Stimulated activated CD4-positive, alpha-beta T cell treated with anti-CD3 and anti-CD28 coated beads, Interleukin-1b, Interleukin-23, amount 100 ng/mL, for 48 hours (primary cell): ENCODE measurements at places on chromosomes 2 and 18.

DNA sequence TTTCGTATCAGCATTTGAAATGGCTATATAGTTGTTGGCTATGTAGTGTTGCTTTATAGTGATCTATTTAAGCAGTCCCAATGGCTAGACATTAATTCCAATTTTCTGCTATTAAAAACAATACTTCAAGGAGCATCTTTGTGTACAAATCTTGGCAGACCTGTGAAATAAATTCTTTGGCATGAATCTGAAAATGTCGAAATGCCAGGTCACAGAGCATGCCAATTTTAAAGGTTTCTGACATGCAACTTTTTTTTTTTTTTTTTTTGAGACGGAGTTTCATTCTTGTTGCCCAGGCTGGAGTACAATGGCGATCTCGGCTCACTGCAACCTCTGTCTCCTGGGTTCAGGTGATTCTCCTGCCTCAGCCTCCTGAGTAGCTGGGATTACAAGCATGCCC is 26.8 kb upstream of the CABLES1 start:
- DNase-seq = no peak

DNA sequence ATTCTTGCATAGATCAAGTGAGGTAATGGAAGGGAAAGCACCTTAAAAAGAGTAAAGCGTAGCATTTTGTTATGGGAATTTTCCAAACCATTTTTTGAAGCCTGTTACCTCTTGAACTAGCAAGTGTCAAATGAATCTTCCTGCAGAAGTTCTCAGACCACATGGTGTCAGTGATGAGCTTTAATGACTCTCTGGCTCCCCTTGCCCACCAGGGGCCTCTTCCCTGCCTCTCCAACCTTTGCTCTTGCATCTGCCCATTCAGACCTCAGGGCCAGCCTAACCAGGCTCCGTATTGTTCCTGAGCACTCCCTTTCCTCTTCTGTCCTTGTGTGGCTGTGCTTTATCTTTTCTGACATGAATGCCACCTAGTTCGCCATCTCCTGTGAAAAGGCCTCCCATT is 155.9 kb downstream of the DIS3L2 start:
- no peak for DNase-seq

DNA sequence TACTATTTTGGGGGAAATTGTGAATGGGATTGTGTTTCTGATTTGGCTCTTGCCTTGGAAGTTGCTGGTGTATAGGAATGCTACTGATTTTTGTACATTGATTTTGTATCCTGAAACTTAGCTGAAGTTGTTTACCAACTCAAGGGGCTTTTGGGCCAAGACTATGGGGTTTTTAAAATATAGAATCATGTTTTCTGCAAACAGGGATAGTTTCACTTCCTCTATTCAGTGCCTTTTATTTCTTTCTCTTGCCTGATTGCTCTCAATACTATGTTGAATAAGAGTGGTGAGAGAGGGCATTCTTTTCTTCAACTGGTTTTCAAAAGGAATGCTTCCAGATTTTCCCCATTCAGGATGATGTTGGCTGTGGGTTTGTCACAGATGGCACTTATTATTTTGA is 1383.8 kb upstream of the ACVR2A start:
- DNase-seq = no peak

- DNase-seq = no peak
Measured at GRCh38 chr2:175525975-175526374, 344.5 kb upstream of the ATP5MC3 start.

DNA sequence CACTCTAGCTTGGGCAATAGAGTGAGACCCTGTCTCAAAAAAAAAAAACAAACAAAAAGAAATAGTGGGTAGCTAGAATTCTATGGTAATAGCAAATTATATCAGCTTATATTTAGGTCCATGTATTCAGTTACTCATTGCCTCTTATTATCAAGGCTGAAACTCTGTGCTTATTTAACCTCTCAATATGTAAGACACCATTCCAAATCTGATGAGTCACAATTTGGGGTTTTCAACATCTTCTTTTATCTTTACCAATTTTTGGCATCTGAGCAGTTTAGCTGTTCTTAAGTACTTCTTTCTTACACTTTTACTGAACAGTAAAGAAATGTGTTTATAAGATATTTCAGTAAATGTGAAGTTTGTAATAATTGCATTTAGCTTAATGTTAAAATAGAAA is 69.3 kb downstream of the TTC27 start:
- no peak for DNase-seq

- DNase-seq = no peak
Measured at GRCh38 chr2:241546771-241547498, 11.6 kb upstream of the BOK start.

GRCh38 chr2:63827749-63828148 is 13.9 kb upstream of the UGP2 start:
- DNase-seq = no peak

- DNase-seq = peak; percentile 19
Measured at GRCh38 chr2:189751080-189751658, 11.4 kb downstream of the OSGEPL1 start.

DNA sequence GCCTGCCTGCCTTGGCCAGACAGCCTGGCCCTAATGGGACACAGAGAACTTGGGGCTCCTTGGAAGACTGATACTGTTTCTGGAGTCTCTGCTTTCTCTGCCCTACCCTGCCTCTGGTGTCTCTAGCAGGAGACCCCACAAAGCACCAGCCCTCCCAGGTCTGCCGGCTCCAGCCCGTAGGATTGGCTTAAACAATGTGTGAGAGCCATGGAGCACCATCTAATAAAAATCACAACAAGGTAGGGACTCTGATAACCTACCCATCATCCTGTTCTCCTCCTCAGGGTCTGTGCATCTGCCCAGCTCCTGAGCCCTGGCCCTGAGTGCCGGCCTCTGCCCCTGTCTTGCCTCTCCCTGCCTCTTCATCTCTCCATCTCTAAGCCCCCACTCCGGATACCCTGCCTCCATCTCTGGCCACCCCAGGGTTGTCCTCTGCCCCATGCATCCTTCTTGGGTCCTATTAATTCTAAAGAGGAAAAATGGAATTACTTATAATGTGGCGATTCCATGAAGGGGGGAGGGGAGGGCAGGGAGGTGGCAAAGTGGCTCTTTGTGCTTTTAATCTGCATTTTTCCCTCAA is 1.2 kb upstream of the ECEL1 start:
- DNase-seq = no peak

DNA sequence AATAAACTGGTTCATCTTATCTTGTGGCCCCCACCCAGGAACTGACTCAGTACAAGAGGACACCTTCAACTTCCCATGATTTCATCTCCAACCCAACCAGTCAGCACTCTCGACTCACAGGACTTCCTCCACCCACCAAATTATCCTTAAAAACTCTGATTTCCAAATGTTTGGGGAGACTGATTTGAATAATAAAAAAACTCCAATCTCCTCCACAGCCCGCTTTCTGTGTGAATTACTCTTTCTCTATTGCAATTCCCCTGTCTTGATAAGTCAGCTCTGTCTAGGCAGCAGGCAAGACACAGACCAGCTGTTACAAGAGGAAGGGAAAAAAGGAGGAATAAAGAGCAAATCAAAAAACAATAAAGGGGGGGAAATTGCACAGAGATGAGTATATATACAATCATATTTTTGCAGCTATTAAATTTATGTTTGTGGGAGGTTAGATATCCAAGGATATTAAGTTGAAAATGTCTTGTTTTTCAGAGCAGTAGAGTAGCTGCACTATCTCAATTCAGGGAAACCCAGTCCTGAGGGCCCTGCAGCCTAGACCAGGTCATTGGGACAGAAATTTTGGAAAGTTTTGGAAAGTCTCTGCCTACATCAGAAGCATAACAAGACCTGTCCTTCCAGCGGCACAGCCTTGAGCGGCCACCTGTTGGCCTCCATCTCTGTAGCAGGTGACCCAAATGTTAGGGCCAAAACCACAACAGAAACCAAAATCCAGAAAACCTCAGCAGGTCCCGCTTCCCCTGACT is 32.8 kb upstream of the SIGLEC15 start:
- DNase-seq = no peak

DNA sequence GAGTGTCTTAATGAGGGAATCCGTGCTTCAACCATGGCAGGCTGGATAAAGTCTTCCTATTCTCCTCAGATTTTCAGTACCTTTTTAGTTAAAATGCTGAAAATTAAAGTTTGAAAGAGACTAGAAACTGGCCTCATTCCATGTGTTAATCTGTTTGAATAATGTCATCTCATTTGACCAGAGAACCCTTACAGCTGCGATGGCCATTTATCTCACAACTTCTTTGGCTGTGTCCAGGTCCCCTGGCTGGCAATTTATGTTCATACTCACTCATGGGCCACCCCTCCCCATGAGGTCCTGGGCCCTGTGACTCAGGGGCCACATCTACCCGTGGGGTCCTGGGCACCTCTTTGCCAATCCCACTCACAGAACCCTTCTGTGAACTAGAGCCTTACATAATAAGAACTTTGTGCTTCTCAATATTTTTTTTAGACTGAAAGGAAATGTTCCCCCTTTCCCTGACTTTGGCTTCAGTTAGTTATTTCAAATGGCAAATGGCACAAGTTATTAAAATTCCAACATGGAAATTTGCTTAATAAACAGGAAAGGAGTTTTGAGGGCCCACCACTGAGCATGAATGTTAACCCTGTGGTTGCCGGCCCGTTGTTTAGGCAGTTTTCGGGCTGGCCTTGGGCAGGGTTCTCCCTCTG is 134.6 kb downstream of the UXS1 start:
- no peak for DNase-seq

DNA sequence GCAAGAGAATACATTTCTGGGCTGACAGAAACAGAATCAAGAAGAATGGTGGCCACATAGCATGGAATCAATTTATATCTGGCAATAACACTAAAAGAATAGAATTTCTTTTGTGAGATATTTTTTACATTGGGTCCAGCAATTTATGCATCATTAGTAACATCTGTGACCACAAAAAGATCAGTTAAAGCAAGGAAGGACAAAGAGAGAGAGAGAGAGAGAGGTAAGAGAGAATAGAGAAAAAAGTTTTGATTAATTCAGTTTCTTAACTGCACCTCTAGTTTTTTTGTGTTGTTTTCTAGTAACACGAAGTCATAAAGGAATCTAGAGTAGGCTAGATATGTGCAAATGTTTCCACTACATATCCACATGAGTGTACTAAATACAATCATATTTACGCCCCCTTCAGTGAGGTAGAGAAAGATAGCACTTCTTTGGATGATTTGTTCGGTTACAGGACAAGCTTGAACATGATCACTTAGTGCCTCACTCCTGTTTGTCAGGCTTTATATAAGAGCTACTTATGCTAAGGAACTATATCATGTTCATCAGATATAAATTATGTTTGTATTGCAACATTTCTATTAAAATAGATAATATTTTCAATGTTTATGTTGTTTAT is 247.4 kb upstream of the COL3A1 start:
- DNase-seq = no peak

GRCh38 chr2:169393068-169393590 is 30.8 kb upstream of the LRP2 start:
- no peak for DNase-seq
